Adipose tissue (tissue), 3 donors: ENCODE measurements at places on chromosomes 12 and 14. TPM values are rescaled to one million over a fixed set of nuclear protein-coding genes. Genes with fewer than 3 reads are reported as not detected.

RNFT2 gene
- 0.30 TPM for polyA plus RNA-seq

B4GALNT1 gene
- polyA plus RNA-seq = 0.70 TPM

DLGAP5 gene
- polyA plus RNA-seq = 0.10 TPM

EML1 gene
- 5.2 TPM for polyA plus RNA-seq

RGS6 gene
- polyA plus RNA-seq = 1.6 TPM

EID3 gene
- polyA plus RNA-seq = 2.5 TPM

SIX1 gene
- 4.4 TPM for polyA plus RNA-seq

BIN2 gene
- polyA plus RNA-seq = 8.8 TPM

ESPL1 gene
- 0.45 TPM for polyA plus RNA-seq

RILPL2 gene
- 7.8 TPM for polyA plus RNA-seq

TCL1B gene
- not detected for polyA plus RNA-seq

DHRS7 gene
- polyA plus RNA-seq = 32.3 TPM

GALNT16 gene
- polyA plus RNA-seq = 1.3 TPM

ETNK1 gene
- 8.6 TPM for polyA plus RNA-seq
